ENCODE measurements at places on chromosomes 3 and 15.

DNA sequence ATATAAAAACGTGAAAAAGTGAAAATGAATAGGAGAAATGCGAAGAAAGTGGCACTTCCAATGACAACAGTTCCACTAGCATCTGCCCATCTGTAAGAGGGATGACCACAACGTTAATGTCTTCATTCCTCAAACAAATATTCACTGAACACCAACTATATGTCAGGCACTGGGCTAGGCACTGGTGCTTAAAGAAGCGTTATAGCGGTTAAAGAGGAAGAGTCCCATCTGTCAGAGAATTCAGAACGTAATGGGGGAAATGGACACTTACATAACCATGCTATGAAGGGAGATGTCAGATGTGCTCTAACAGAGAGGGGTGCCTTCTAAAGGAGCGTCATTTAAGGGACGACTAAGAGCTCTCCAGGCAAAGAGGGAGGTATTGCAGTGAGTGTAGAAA, 8.2 kb downstream of the RUBCN start:
- DNase-seq, result no peak

DNA sequence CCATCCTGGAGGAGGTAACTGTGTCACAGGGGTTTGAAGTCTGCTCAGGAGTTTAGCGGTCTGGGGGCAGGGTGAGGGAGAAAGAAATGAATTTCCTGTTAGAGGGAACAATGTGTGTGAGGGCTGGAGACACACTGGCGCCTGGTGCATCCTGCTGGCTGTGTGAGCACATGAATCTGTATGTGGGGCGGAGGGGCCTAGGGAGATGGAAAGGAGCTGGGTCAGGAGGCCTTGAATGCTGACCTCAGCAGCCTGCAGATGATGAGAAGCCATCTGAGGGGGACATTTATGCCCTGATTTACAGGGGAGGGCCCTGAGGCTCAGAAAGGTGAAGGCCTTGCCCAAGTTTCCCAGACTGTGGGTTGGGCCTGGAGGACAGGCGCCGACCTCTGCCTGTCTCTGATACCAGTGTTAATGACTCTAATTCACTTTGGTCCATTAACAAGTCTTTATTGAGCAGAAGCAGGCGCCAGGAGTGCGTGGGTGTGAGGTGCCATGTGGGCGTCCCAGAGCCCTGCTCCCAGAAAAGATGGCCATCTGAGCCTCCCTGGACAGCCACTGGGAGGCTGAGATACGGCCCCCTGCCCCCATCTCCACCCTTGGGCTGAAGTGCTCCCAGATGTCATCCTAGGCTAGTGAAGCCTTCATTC, 34.8 kb downstream of the LINGO1 start:
- no peak for DNase-seq

GRCh38 chr3:118850687-118851086, 184.0 kb downstream of the IGSF11 start:
- no peak for DNase-seq

- DNase-seq, result no peak
Observed at GRCh38 chr15:43873651-43874050, 46.8 kb downstream of the WDR76 start.

GRCh38 chr15:88986949-88987590, 73.9 kb upstream of the MFGE8 start:
- no peak for DNase-seq

GRCh38 chr15:39282663-39283208, 298.1 kb upstream of the THBS1 start:
- DNase-seq, result no peak

- no peak for DNase-seq
Observed at GRCh38 chr3:64467255-64467944, 220.4 kb downstream of the ADAMTS9 start.

DNA sequence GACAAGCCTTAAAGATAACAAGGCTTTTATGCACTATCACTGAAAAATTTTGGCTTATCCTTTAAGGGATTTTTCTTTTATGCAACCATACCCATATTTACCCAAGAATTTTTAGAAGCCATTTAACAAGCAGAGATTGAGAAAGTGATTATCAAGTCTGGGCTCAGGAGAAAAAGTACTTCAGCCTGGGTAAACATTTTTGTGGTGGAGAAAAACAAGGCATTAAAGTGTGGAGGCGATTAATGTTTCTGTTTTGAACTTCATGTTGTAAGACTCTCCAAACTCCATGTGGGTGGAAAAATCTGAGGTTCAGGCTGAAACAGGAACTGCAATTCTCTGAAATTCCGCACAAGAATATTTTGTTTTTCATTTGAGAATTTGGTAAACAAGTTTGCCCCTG, 260.4 kb upstream of the KCNMB2 start:
- no peak for DNase-seq

- DNase-seq, result no peak
Observed at GRCh38 chr3:46316206-46316605, 37.7 kb upstream of the CCR2 start.

DNA sequence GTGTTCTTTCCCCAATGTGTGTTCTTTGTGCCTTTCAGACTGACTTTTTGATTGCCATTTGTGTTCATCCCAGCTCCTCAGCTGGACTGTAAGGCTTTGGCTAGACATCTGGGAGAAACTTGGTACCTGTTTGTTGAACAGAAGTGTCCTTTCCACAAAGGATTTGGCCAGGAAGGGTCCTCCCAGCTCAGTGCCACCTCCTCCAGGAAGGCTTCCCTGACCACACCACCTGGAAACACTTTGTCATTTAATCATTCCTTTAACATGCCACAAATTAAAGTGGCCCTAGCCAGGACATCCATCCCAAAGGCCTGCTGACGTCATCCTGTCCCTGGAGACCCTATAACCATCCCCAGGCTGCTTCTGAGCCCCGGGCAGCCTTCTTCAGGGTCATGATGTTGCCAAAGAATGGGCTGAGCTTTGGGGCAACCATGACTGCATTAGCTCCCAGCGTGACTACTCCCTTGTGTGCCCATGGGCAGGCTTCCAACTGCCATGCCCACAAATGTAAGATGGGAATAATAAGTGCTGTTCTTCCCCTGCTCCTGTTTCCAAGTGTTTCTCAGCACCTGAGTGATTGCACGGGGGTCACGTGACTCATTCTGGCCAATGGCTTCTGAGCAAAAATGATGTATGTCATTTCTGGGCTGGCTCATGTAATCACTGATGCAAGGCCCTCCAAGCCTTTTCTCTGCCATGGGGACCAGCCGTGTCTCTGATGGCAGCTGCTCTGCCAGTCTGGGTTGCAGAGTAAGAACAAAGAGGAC, 112.5 kb upstream of the SMAD3 start:
- DNase-seq, result no peak

DNA sequence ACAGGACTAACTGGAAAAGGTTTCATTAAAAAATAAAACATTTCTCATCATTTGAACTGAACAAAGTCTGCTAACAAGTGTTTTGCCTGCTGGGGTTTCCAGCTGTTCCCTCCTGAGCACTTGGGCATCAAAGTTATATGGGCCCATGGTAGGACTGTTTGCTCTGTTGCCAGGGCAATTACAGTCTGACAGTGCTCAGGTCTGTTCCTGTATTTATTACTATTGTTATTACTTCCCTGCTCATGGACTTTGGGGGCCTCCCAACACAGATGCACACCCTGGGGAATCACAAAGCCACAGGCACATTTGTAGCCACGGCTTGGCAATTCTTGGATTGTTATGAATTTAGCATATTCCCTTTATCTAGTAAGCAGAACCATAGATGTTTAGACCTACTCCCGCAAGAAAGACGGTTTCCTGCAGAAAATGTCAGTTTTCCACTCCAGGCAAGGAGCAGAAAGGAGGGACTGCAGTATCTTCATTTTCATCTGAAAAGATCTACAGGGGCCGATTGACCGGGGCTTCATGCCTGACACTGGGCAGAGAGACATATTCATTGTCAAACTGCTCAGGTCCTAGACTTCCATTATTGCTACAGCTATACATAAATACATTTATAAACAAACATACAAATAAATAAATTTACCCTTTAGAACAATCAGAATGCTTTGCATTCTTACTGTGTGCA, 580.2 kb downstream of the AGBL1 start:
- DNase-seq, result no peak

DNA sequence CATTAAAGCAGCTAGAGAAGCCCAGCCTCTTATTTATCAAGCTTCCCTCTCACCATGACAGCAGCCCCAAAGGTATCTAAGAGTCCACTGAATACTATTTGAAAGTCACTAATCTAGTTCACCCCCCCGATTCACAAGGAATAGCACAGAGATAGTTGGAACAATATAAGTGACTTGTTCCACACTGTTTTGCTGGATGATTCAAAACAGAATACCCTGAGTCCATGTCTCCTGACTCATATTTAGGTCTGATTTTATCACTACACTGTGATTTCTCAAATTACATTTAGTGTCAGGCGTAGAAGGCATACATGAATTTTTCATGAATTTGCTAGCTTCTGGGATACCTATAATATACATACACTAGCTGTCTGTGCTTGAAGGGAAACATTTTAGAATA, 18.7 kb upstream of the EOGT start:
- no peak for DNase-seq

DNA sequence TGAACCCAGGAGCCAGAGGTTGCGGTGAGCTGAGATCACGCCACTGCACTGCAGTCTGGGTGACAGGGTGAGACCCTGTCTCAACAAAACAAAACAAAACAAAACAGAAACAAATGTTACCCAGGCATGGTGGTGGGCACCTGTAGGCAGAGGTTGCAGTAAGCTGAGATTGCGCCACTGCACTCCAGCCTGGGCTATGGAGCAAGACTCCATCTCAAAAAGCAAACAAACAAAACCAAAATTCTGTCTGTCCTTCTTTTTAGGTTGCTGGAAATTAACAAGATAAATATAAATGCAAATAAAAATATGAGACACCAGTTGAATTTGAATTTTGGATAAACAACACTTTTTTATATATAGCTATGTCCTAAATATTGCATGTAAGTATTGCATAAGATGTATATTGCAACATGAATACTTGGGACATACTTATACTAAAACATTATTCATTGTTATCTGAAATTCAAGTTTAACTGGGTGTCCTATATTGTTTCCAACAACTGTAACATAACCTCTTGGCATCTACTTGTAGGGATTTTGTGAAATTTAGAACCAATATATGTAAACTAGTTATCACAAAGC, 4.7 kb upstream of the CEP97 start:
- no peak for DNase-seq

DNA sequence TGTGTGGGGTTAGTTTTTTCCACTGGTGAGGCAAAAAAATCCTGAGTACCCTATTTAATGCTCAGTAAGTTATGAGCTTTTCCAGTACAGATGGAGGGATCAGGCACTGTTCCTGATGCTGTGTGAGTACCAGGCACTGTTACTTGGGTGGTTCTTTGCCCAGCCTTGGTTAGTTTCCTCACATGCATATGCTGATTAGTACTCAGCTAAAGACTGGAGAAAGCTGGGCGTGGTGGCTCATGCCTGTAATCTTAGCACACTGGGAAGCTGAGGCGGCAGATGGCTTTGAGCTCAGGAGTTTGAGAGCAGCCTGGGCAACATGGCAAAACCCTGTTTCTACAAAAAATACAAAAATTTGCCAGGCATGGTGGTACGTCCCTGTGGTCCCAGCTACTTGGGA, 210.3 kb upstream of the SGO1 start:
- DNase-seq, result no peak

DNA sequence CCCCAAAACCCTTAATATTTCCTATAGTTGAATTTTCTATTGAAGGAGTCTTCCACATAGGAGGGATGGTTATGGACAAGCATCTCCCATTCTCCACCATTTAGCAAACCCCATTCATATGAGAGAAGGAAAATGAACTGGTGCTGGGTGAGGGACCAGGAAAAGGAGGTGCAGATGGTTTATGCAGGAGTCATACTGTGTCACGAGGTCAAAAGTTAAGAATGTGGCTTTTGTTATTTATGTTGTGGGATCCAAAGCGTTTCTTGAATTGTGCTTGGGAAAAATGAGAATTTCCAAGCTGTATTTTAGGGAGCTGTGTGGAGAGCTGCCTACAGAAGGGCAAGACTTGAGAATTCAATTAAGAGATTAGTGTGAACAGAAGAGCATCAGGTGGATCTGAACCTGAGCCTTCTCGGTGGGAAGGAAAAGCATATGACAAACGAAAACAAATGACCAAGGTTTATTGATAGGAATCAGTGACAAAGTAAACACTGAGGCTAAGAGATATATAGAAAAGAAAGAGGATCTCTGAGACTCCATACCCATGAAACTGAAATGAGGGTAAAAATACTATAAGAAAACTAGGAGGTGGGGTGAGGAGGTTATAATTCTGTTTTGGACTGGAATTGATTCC, 473.3 kb upstream of the NR2F2 start:
- peak; percentile 4 for DNase-seq

GRCh38 chr15:70493787-70494516, 269.4 kb downstream of the UACA start:
- DNase-seq, result no peak

DNA sequence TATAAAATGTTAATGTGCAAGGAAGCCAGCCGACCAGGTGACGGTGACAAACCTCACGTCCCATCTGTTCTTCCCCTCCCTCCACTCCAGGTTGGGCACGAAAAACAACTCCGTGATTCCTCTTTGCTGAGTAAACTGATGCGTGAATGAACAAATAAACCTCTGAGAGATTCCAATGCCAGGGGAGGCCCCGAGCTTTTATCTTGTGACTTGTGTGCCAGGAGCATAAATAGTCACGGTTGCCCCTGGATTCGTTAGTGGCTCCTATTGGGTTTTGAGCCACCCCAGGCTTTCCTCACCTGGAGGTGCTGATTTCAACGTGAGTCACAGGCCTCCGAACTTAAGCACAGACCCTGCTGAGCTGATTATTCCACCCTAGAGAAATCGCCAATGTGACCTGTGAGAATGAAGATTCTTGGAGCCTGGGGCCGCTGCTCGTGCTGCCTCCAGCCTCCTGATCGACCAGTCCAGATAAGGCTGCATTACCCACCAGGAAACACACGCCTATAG, 119.2 kb downstream of the SHQ1 start:
- no peak for DNase-seq

DNA sequence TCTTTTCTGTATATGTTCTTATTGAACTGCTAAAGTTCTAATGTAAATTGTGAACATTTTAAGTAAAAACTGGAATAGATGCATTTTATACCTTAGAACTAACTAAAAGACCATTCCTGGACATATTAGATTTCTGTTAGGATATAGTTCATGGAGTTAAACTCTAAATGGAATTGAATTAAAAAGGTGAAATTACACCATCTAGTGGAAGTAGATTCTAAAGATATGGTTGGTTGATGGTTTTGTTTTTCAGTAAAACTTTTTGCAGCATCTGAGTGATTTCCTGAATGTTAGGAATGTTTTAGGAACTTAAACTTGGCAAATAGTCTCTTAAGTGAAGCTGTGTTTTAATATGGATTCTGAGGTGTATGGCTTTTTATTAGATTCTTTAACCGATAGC, 96.8 kb downstream of the SLMAP start:
- DNase-seq, result peak; percentile 5

- DNase-seq, result no peak
Observed at GRCh38 chr3:102189956-102190723, 244.7 kb upstream of the ZPLD1 start.

- DNase-seq, result no peak
Observed at GRCh38 chr3:58164199-58164879, 46.4 kb downstream of the DNASE1L3 start.

DNA sequence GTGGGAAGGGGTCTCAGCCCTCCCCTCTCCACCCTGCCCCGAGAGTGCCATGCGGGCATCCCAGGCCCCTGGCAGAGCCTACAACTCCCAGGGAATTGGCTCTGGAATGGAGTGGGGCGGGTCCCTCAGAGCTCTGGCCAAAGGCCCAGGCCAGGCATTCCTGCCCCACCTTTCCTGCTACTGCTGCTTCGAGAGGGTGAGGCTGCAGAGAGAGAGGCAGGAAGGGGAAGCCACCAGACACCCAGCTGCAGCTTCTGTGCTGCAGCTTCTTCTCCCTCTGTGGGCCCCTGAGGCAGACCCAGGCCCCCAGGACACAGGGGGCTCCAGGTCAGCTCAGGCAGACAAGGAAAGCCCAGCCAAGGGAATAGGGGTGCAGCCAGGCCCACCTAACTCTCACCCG, 2.7 kb downstream of the ALS2CL start:
- peak; percentile 59 for DNase-seq
